ENCODE measurements at places on chromosomes 13 and 19. TPM values are rescaled to one million over a fixed set of nuclear protein-coding genes. Genes with fewer than 3 reads are reported as not detected.

The POSTN gene
- not detected for total RNA-seq

The GAMT gene
- 11.4 TPM for total RNA-seq

The CCDC97 gene
- total RNA-seq = 33.5 TPM

The ELSPBP1 gene
- total RNA-seq = not detected

The RDH8 gene
- total RNA-seq = not detected

The CDX2 gene
- not detected for total RNA-seq

The LYPD3 gene
- total RNA-seq = 72.3 TPM

The SIAH3 gene
- total RNA-seq = 0.61 TPM

The FFAR2 gene
- total RNA-seq = 0.17 TPM

The LAIR1 gene
- total RNA-seq = 15.3 TPM

The MEIS3 gene
- not detected for total RNA-seq

The LIPE gene
- 4.8 TPM for total RNA-seq
